Activated T-helper 1 cell treated with anti-CD3 and anti-CD28 coated beads, Interleukin-12 subunit alpha, Interleukin-12 subunit beta, Interleukin-2, Interleukin-4 antibody, amounts not matched to agents 30 ng/mL and 10 ng/mL and 1 ng/mL, durations not matched to agents 14 hours and 24 hours and 36 hours (primary cell): ENCODE measurements at places on chromosomes 11 and 22.
A peak's percentile ranks its signal among the peaks of the same experiment; 100 is the strongest.

GRCh38 chr11:36743039-36743438 is 145.0 kb upstream of the RAG2 start:
- DNase-seq = no peak

GRCh38 chr22:30309951-30310741 is 16.6 kb downstream of the TBC1D10A start:
- no peak for DNase-seq

DNA sequence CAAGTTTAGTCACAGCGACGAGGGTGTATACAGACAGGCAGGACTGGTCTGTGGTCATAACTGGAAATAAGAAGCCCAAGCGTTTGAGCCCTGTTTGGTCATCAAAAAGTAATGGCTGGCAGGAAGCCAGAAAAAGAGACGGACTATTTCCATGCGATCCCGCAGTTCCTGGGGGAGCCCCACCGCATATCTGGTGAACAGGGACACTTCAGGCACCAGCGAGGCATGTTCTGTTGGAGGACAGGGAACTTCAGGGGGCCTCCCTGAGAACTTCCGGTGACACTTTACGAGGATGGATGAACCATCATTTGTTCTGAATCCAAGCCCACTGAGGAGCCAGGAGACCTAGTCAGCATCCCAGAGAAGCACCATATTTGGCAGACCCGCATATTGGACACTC is 29.7 kb upstream of the TRIM29 start:
- no peak for DNase-seq

GRCh38 chr11:82930229-82930628 is 28.7 kb downstream of the DDIAS start:
- DNase-seq = no peak

- peak; percentile 61 for DNase-seq
Measured at GRCh38 chr22:41833369-41834004, 582 bp downstream of the SREBF2 start.

- DNase-seq = no peak
Measured at GRCh38 chr11:125517116-125517770, 21.2 kb upstream of the FEZ1 start.

DNA sequence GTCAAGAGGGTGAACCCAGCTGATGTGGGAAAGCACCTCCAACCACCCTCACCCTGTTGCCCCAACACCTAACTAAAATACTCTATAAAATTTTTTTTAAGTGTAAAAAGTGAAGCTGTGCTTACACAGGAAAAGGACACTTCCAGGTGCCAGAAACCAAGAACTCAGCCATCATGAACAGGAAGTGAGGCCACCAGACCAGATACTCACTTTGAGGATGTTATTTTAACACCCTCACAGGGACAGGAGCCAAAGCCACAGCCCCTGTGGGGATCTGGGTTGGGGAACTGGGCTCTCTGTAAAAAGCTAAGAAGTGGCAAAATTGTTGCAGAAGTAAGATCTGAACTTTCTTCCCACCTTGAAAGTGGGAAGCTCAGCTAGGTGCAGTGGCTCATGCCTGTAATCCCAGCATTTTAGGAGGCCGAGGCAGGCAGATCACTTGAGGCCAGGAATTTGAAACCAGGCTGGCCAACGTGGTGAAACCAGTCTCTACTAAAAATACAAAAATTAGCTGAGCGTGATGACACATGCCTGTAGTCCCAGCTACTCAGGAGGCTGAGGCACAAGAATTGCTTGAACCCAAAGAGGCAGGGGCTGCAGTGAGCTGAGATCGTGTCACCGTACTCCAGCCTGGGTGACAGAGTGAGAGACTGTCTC is 3.8 kb downstream of the RSPH14 start:
- DNase-seq = peak; percentile 49

DNA sequence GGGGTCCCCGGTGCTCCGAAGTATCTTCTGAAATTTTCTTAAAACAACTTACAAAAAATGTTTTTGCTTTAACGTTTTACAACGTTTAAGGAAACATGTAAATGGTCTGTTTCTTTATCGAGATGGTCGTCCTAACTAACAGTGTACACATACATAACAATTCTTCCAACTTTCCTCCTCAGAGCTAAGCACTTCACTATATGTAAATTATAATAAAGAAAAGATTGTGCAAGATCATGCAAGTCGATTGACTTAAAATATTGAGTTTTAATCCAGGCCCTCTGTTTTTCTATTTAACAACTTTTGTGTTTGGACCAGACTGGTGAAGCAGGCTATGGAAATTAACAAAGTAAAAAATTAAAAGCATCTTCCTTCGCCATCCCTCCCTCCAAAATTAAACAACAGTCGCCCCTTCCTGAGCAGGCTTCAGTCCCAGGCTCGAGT is 4.9 kb downstream of the ALX4 start:
- no peak for DNase-seq

- DNase-seq = peak; percentile 25
Measured at GRCh38 chr11:10450462-10451425, 4.3 kb upstream of the AMPD3 start.

GRCh38 chr11:21933095-21933494 is 259.8 kb upstream of the ANO5 start:
- DNase-seq = no peak

DNA sequence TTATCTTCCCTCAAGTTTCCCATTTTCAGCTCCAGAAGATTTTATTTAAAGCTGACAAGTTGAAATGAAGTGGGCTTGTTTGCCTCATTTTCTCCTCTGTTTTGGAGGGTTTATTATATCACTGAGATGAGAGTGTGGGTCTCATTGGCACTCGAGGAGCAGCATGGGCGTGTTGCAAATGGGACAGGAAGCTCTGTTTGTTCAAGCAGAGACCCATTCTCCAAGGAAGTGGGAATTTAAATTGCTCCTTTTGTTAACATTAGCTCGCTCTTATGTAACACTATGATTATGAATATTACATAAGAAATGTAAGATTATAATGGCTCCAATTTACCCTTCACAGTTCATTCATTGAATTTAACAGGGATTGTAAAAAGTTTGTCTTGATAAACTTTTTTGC is 317.7 kb upstream of the CTSC start:
- no peak for DNase-seq

DNA sequence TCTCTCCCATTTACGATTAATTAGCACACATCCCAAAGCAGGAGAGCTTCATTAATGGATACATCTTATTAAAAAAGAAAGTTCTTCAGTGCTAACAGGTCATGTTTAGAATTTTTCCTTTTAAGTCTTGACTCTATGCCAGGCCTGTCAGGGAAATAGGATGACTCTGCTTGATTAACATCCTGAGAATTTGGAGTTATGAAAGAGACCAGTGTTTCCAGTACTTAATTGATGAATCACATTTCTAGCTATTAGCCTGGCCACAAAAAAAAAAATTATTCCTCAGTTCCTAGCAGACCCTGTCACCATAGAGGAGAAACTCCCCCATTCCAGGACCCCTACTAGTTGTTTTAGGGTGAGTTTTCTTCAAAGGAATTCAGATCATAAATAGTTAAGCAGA is 23.6 kb upstream of the ME3 start:
- DNase-seq = no peak

DNA sequence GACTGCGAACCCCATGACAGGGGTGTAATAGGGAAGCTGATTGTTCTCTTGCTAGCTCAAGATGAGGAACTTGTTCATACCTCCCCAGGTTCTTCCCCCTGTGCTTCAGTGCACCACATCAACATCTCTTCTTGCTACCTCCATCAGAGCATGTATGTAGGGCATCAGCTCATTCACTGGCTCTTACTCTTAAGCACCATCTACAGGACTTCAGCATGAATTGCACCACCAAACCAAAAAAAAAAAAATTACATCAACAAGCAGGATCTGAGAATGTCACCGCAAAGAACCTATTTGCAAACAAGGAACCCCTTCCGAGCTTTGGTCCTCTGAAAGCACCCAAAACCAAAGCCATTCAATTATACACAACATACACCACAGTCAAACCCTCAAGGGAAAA is 2226.5 kb upstream of the RAG2 start:
- no peak for DNase-seq

- DNase-seq = no peak
Measured at GRCh38 chr22:27454807-27455450, 346.6 kb downstream of the MN1 start.

DNA sequence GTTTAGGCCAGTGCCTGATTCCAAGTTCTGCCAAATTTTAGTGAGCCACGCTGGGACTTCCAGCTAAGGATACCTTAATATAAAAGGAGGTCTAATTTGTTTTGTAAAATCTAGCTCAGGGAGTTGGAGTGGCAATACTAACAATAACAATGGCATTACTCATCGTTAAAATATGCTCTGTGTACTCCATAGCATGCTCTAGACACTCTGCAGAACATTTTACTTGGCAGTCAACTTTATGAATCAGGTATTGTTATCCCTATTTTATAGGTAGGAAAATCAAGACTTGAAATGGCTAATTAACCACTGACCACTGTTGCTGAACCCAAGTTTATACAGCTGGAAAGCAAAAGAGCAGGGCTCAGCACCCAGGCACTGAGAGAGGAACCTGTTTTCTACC is 485.0 kb upstream of the KIRREL3 start:
- no peak for DNase-seq

DNA sequence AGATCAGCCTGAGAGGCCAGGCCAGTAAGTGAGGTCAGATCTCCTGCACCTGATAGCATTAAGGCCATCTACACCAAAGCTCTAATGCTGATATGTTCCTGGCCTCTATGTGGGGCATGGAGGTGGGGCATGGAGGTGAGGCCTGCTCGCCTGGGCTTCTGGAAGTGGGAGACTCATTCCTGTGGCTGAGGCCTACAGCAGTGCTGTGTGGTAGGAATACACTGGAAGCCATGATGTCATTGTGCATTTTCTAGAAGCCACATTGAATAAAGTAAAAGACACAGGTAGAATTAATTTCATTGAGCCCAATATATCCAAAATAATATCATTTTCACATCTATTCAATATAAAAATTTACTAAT is 2.7 kb downstream of the PNPLA3 start:
- DNase-seq = no peak

DNA sequence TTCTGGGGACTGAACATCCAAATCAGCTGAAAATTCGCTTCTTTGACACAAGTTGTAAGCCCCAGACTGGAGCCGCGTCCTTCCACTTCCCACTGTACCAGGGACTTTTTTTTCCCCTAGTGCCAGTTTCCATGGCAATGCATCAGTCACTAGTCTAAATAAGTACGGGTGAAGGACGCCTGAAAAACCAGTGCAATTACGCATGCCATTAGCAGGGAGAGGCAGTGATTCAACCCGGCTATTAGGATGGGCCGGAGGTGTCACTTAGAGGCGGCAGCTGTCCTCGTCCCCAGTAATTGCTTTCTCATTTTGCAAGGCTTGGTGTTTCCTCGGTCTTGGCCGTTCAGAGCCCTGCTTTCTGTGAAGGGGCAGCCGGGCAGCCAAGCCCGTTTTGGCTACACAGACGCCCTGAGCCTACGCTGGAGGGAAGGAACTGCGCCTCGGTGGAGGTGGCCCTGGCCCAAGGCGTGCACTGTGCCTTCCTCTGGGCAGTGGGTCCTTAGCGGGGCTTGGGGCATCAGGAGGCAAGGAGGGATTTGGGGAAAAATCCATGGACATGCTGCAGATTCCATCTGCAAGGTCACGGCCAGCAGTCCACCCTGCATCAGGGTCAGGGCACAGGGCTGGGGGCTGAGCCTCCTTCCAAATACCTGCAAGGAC is 319.7 kb downstream of the CTTN start:
- DNase-seq = no peak

DNA sequence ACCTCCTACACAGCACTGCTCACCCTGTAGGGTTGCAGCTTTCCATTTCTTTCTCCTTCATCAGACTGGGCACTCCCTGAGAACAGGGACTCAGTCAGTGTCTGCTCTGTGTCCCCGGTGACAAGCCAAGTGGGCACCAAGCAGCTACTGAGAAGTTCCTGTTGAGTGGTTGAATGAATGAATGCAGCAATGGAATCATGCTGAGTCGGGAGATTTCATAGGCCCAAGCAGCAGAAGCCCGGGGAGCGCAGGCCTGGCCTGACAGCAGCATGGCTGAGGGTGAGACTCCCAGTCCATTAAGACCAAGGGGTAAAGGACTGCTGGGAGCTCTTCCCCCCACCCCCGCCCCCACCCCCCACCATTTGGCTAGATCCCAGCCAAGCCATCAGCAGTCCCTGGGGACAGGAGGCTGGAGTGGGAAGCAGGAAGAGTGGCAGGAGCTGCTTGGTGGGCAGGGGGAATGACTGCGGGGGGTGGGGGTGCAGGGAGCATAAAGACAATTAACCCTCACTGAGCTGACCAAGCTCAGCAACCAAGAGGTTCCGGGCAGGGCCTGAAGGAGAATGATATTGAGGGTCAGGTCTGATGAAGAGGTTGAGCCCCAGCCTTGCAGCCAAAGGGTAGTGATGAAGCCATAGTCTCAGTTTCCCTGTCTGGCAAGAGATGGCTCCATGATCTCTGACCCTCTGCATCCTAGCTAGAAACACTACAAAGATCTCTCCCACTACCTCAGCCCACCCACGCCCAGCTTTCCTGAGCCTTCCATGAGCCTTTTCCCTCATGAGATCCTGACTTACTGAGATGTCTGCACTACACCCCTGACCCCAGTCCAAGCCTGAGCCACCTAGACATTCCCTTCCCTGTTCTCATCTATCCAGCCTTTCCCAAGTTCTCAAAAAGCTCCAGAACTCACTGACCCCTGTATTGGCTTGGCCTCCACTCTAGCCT is 2.8 kb downstream of the PDE2A start:
- DNase-seq = no peak

DNA sequence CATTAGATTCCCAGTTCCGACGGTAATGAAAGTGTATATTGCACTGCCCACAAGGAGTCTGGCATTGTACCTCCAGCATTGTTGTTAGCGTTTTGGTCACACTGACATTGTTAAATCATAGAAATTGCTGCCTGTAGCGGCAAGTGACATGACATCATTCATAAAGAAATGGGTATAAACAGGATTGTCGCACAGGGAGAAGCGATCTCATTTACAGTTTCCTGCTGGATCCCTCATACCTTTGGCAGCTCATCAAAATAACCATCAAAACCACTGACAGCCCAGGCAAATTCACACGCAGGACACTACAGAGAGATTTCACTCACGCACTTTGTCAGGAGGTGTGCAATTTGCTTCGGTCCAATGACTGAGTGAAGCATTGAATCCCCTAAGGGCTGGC is 3.5 kb downstream of the HTR3B start:
- no peak for DNase-seq

DNA sequence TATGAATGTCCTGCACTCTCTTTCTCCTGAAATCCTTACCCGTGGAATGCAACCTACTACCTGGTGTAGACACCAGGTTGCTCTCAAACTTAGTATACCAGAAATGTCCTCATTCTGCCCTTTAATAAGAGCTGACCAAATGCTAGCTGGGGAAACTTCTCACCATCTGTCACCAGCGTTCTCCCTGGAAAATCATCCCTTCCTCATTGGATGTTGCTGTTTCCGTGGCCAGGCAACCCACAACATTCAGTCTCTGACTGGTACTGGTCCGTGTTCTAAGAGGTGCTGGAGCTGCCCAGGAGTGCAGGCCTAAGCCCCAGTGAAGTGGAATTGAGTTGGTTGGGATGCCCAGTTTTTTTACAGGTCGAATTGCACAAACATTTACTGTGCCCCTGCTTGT is 40.7 kb upstream of the RAB1B start:
- no peak for DNase-seq

DNA sequence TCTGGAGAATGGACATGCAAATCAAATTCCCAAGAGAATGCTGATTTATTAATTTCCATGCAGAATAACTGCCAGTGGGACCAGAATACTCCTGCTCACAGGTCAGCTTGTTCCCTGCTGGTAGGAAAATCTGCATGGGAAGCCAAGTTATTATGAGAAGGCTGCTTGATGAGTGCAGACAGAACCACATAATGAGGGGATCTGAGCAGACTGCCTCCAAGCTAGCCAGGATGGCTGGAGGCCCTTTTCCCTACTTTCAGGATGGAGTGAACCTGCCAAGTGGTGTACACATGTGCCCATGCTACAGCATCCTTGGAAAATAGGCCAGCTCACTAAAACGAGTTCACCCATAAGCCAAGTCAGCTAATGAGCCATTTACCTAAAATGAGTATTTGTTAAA is 55.2 kb upstream of the ZBED5 start:
- DNase-seq = no peak
